ENCODE measurements at places on chromosomes 1 and 21. TPM values are rescaled to one million over a fixed set of nuclear protein-coding genes. Genes with fewer than 3 reads are reported as not detected.

Gene HCN3
- 10.8 TPM for total RNA-seq

Gene DONSON
- 10.5 TPM for total RNA-seq

Gene GJA8
- total RNA-seq: not detected

Gene LAMB3
- total RNA-seq: 40.3 TPM

Gene DISP3
- 0.17 TPM for total RNA-seq

Gene MPL
- total RNA-seq: 1.0 TPM

Gene BSND
- not detected for total RNA-seq

Gene SHC1
- total RNA-seq: 130 TPM

Gene YIPF1
- total RNA-seq: 23.4 TPM

Gene ZBTB8B
- 0.03 TPM for total RNA-seq

Gene RPE65
- not detected for total RNA-seq

Gene RIMS3
- 11.9 TPM for total RNA-seq

Gene ALDH4A1
- 2.7 TPM for total RNA-seq

DNA sequence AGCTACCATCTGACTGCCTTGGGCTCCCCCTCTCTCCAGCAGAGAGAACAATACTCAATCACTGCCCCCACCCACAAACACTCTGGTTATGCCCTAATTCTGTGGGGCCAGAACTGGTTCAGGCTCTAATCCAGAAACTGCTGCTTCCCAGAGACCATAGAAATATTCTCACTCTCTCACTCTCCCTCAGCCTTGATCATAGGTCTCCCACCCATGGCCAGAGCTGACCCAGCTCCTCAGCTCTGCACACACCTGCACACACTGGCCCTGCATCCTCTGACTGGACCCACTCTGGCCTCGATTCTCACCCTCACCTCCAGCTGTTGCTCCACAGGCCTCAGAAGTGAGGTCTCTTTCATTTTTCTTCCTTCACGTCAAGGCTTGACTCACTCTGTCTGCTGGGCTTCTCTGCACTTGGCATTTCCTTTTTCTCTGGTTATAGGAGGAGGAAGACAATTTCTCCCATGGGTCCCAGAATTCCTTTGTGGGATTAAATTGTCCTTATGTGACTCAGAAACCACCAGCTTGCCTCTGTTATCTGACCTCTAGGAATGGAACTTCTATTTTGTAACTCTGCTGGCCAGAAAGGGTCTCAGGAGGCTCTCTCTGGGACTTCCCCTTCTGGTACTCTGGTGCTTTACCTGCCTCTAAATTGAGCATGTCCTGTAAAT, 15.6 kb upstream of the ZMYM6 start:
- no peak for DNase-seq

DNA sequence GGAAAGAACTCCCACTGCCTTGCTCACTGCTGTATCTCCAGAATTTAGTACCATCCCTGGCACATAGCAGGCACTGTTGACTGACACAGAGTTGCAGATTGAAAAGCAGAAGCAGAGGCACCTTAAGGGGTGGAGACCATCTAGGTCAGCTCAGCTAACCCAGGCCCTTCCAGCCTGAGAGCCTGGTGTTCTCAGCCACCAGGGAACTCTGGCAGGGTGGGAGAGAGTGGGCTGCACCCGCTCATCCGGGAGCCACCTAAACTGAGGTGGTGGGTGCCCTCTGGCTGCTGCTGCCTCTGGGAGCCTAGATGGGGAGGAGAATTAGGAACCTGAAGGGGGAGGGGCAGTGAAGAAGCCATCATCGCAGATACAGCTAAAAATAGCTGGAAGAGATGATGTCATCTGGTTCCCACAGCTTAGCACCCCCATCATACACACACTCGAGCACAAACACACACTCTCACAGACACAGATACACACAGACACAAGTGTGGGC, 1.5 kb upstream of the TSPAN1 start:
- no peak for DNase-seq

GRCh38 chr1:58477390-58477789, 69.1 kb downstream of the OMA1 start:
- no peak for DNase-seq

DNA sequence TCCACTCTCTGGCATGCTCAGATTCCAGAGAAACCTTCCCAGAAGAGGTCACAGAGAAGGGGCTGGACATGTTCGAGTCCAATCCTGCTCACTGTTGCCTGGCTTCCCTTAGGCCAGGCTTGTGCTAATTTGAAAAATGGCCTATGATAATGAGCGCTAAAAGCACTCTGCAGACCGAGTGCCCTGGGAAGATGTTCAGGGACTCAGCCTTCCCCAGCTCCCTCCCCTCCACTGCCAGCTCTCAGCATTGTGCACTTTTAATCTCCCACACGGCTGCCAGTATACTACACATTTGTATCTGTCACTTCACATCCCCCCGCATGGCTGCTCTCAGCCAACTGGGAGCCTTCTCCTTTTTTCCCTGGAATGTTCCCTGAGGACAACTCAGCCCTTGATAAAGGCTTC, 24.1 kb downstream of the FAM163A start:
- no peak for DNase-seq

- DNase-seq: no peak
Observed at GRCh38 chr21:41488080-41488479, 19.9 kb downstream of the TMPRSS2 start.

GRCh38 chr1:65163201-65163805, 15.3 kb downstream of the AK4 start:
- DNase-seq: no peak

DNA sequence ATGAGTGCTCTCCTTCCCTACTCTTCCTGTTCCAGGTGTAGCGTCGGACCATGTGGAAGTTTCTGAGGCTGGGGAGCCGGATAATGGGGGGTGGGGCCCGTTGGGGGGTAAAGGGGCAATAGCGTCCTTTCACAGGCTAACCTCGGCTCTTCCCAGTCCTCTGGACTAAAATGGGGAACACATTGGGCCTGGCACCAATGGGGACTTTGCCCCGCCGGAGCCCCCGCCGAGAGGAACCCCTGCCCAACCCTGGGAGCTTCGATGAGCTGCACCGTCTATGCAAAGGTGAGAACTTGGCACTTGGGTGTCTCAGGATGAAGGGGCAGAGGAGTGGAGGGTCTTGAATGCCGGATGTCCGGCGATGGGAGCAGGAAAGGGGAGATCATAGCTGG, 456 bp downstream of the TOMM40L start:
- DNase-seq: no peak

- DNase-seq: no peak
Observed at GRCh38 chr1:151069103-151069486, 1.5 kb upstream of the GABPB2 start.

DNA sequence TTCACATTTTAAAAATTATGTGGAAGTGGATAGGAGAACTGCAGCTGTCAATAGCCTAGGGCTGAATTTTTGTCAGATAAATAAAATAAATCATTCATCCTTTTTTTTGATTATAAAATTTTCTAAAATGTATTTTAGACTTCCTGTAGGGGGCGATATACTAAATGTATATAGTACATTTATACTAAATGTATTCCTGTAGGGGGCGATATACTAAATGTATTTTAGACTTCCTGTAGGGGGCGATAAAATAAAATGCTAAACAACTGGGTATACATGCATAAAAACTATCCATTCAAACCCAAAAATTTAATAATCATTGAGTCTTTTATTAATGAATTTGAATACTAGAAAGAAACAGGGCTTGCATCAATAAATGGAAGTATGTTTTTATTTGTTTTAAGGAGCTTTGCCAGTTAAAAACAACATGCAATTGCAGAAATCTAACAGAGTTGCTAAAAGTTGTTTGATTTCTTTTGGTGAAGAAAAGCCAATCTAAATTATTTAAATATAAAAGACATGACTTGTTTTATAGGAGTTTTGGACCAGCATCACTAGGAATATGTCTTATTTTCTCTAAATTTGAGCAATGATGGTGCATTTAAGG, 31.4 kb downstream of the CLCA1 start:
- no peak for DNase-seq

GRCh38 chr1:61967750-61968149, 225.5 kb downstream of the PATJ start:
- DNase-seq: no peak

DNA sequence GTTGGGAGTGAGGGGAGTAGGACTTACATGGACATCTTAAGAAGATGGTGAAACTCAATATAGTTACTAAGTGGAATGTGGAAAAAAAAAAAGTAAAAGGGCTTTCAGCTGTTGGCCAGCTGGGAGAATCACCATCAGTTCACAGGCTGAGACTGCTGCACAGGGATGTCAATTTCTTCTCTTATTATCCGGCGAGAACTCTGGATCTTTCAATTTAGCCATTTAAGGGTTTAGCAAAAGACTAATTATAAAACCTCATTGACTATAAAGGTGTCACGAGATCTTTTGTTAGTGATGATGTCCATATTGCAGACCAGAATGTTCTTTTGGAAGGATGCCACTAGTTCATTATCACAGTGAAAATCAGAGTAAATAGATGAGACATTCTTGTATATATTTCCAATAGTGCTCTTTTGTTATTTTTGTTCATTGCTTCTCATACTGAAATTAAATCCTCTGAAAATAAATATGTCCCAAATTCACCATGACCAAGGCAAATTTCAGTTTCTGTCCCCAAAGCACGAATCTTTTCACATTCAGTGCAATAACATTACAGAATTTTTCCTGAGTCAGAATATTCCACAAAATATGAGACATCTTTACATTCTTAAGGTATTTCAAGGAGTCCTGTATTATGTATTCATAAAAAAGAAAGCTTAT, 266.1 kb downstream of the DNM3 start:
- no peak for DNase-seq

DNA sequence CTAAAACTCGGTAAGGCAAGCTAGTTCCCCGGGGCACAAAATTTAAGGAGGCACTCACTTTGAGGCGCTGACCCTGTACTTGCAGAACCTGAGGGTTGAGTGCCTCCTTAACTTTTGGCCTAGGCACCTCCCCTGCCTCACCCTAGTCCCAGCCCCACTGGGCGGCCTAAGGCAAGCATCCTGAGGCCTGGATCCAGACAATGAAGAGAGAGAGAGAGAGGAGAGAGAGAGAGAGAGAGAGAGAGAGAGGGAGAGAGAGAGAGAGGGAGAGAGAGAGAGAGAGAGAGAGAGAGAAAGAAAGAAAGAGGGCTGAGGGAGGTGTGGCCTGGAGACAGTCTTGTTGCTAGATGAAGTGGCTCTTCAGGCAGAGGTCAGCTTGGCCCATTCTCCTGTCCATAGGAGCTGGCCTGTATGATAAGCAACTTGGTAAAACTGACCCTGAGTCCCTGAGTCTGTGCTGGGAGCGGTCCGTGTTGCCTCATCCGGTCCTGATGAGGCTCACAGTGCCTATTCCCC, 7.4 kb upstream of the LRRN2 start:
- no peak for DNase-seq

DNA sequence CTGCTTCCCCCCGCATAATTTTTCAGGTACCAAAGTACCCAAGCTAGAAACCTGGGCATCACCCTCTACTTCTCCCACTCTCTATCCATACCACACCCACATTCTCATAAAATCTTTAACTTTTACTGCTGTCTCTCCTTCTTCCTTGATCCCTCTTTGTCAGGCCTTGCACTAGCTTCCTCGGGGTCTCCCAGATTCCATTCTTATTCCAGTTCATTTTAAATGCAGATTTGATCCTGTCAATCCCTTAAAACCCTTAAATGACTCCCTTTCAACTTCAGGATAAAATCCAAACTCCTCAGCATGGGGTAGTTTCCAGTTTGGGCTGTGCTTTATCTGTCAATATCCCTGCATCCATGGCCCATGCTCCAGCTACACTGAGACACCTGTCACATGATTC, 343.5 kb downstream of the PBX1 start:
- DNase-seq: no peak

- no peak for DNase-seq
Observed at GRCh38 chr1:152044386-152044785, 7.6 kb upstream of the S100A11 start.

DNA sequence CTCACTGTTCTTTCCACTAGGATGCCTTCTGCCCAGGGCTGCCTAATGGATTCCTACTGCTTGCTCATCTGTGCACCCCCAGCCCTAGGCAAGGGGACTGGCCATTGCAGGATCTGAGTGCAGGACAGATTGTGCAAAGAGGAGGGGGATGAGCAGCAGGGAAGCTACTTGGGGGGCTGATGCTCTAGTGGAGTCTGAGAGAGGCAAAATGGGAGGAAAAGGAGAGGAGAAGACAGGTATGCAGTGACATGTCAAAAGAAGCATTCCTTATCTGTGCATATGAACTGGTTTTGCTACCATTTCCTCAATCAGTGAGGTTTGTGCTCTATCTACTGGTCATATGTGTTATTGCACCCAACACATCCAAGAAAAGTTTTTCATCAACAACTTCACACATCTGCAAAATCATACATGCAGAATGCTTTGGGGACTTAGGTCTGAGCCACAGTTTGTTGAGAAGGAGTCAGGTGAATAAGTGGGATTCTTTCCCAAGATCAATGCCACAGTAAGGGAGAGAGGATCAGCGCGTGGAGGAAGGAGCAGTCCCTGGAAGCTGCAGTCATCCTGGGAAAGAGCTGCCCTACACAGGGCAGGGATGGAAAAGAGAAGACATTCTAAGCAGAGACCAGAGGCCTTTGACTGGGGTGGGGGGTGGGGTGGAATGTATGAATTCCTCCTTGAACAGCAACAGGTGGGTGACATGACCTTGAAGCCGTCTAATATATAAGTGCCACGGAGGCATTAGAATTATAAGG, 14.4 kb downstream of the SLC5A9 start:
- no peak for DNase-seq

GRCh38 chr1:157956732-157957131, 36.7 kb upstream of the KIRREL1 start:
- DNase-seq: no peak

- no peak for DNase-seq
Observed at GRCh38 chr21:16536643-16537434, 807.1 kb downstream of the USP25 start.

DNA sequence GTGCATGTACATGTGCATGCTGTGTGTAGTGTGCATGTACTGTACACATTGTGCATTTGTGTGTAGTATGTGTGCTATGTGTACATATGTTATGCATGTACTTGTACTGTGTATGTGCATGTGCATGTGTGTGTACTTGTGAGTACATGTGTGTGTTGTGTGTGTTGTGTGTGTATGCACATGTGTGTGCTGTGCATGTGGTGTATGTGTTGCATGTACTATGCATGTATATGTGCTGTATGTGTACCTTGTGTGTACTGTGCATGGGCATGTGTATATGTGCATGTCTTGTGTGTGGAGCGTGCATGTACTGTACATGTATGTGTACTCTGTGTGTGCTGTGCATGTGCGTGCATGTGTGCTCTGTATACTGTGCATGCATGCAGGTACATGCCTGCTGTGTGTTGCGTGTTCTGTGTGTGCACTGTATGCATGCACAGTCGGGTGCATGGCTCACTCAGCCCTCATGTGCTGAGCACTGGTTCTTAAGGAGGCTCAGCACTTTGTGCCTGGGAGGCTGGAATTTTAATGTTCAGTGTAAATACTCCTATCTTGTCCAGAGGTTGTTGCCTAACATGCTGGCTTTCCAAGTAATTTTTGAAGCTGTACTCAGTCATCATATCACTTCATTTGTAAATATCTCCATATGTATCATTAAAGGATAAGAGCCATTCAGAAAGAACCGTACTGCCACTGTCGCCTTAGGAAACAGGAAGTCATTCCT, 32.3 kb downstream of the SNAP47 start:
- no peak for DNase-seq

- no peak for DNase-seq
Observed at GRCh38 chr1:107342316-107342715, 201.5 kb downstream of the NTNG1 start.

- DNase-seq: peak; percentile 83
Observed at GRCh38 chr21:43362321-43362791, 64.6 kb downstream of the SIK1 start.
